NCI-H526 treated with DMSO at 0.1 percent for 48 hours (cell line): ENCODE measurements at places on chromosomes 16 and 17.

- DNase-seq = no peak
Observed at GRCh38 chr17:27552276-27552732, 78.7 kb upstream of the LGALS9 start.

DNA sequence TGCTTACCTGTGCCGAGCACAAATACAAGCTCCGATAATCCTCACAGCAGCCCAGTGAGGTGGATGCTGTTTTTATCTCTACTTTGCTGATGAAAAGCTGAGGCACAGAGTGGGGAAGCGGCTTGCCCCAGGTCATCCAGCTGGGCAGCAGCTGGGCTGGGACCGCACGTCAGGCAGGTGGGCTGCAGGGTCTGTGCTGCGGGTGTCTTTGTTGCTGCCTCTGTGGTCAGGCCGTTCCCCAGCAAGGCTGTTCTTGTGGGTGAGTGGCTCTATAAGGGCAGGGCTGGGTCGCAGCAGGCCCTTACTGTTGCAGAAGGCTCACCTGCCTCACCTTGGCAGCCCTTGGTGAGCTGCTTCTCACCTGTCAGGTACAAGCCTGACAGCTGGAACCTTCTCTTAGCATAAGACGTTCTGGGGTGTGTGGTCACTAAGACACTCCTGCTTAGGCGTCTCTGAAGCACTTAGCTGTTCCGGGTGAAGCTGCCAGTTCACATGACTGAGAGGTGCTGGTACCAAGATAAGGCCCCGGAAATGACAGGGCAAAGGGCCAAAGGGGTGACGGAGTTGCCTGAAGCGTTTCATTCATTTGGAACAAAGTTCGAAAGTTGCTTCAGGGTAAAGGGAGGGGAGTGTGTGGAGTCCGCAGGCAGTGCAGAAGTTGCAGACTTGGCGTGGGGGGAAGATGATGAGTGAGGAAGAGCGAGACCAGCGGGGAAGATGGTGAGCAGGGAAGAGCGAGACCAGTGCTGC lies 17.4 kb downstream of the IRF8 start:
- DNase-seq = no peak

GRCh38 chr17:66711881-66712321 lies 123.0 kb upstream of the CACNG5 start:
- DNase-seq = no peak

DNA sequence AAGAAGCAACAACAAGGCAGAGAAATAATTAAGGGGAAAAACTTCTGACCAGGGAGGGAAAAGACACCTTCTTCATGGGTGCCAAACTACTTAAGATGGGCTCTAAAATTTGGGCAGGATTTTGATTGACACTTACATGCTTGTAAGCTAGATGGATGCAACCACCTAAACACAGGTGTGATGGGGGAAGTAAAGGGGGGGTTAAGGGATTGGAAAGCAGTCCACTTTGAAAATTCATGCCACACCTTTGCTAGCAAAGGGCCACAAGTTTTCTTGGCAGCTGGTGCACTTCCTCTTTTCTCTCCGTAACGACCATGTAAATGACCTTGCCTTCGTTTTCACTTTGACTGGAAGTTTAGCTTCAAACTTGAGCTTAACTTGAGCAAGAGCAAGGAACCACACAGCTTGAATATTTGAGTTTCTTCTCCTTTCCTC lies 14.3 kb upstream of the PRKAR1A start:
- DNase-seq = no peak

- DNase-seq = no peak
Observed at GRCh38 chr16:16154281-16154951, 68.9 kb downstream of the ABCC6 start.
